ENCODE measurements at places on chromosomes 12 and 14. TPM values are rescaled to one million over a fixed set of nuclear protein-coding genes. Genes with fewer than 3 reads are reported as not detected.

Gene SVOP
- total RNA-seq = not detected

Gene KRT85
- total RNA-seq = not detected

Gene PMCH
- 0.16 TPM for total RNA-seq

Gene NANOG
- not detected for total RNA-seq

Gene CLEC12A
- total RNA-seq = not detected

Measured in bronchial smooth muscle cell (primary cell).